ENCODE measurements at places on chromosomes 3 and 15.

- no peak for DNase-seq
These were observed 4.7 kb upstream of the CORO2B start for GRCh38 chr15:68574046-68574445.

DNA sequence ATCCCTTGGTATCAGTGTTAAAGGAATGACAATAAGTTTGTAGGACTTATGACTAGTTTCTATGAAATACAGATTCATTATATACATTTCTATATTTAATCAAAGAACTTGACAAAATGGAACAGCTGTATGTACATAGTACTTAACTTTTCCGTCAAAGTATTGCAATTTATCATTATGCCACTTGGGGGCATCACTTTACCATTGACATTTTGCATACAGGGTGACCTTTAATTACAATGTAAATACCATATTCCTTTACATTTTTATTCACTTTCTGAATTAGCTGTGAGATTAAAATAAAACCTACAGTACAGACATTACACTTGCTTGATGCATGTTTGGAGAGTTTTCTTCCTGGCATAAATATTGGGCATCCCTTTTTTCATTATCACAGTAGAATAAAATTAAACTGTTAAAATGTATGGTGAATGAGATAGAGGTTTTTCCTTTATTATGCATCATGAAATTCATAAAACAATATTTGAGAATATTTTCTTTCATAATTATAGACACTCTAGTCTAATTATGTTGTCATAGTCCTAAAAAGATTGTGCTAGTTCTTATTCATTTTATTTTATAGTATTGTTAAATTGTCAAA lies 6.9 kb downstream of the NEK11 start:
- DNase-seq, result no peak

DNA sequence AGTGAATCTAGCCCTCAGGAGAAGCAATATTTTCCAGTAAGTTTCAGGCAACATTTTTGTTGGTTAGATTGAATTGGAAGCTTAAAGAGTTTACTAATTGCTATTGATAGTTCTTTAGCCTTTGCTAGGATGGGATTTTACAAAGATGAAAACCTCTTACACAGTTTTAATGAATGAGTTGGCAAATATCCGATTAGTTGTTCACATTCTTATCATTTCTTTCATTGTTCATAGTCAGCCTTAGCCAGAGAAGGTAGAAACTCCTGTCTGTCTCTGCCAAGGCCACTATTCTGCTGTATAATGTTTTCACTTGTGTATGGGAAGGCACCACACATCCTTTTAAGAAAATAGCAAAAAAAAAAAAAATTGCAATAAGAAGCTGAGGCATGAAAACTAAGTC lies 222.0 kb upstream of the MANF start:
- no peak for DNase-seq

DNA sequence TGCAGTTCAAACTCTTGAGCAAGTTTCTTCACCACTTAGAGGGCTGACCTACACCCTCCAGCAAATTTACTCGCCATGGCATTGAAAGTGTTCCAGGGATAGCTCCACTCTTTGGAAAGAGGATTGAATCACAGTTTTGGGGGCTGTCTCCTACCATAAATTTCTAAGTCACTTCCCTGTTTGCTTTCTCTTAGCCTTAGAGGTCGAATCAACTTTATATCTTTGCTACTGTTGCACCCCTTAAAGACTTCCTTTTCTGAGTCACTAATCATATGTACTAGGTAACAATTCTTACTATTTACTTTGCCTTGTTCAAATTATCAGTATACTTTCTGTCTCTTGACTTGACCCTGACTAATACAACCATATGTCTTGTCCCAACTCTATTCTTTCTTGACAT lies 1151.8 kb upstream of the ALCAM start:
- DNase-seq, result no peak

DNA sequence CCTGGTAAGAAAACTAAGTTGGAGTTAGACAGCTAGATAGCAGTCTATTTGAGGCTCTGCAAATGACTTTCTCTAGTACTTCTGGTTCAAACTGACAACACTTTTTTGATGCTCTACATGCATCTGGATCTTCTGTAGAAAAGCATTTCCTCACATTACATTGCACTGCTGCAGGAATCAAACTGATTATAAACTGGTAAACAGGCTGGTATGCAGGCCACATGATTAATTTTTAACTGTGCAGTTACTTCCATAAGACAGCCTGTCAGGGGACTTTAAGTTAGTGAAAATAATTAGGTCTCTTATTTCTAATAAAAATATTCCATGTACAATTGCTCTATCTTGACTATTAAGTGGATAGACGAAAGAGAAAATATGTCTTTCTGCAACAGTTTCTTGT lies 550.0 kb upstream of the ALCAM start:
- DNase-seq, result no peak

DNA sequence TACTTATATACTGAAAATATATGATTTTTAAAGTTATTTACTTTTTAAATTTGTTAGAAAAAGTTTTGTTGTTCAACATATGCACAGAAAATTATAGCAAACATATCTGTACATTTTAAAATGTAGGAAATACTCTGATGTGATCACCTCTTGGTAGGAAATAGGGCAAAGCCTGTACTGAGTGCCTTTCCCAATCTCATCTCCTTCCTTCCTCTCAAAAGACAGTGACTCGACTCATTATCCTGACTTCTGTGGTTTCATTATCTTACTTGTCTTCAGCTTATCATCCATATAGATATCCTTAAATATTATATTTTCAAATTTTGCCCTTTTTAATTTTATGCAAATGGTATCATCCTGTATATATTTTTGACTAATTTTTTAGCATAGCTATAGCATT lies 18.4 kb upstream of the ALCAM start:
- DNase-seq, result no peak

GRCh38 chr15:96037584-96037983 lies 292.9 kb upstream of the NR2F2 start:
- no peak for DNase-seq

GRCh38 chr3:112786881-112787579 lies 59.6 kb downstream of the CD200R1L start:
- no peak for DNase-seq

GRCh38 chr15:67033012-67033411 lies 32.4 kb upstream of the SMAD3 start:
- DNase-seq, result no peak

- no peak for DNase-seq
These were observed 3.0 kb upstream of the TKT start for GRCh38 chr3:53258600-53259426.

GRCh38 chr15:93882141-93882540 lies 349.2 kb upstream of the MCTP2 start:
- DNase-seq, result no peak

- DNase-seq, result no peak
These were observed 11.3 kb downstream of the CISH start for GRCh38 chr3:50600141-50600753.

- peak; percentile 51 for DNase-seq
These were observed 59.2 kb upstream of the HERC1 start for GRCh38 chr15:63892794-63893441.

DNA sequence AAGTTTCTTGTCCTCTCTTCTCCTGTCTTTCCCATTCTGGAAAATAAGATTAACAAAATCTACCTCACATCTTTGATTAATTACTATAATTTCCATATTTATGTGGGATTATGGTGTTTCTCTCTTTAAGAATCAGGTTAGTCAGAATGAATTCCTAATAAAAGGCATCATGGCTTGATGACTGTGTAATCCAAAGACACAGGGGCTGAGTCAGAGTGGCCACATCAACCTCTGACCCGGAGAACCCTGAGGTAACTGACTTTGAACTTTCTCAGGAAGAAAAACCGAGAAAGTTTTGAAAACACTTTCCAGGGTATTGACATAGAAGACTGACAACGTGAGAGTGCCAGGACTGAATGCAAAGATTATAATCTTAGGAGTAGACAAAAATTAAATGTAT lies 170.3 kb upstream of the MCTP2 start:
- DNase-seq, result no peak

GRCh38 chr3:39446444-39446843 lies 21.0 kb upstream of the MOBP start:
- DNase-seq, result no peak

DNA sequence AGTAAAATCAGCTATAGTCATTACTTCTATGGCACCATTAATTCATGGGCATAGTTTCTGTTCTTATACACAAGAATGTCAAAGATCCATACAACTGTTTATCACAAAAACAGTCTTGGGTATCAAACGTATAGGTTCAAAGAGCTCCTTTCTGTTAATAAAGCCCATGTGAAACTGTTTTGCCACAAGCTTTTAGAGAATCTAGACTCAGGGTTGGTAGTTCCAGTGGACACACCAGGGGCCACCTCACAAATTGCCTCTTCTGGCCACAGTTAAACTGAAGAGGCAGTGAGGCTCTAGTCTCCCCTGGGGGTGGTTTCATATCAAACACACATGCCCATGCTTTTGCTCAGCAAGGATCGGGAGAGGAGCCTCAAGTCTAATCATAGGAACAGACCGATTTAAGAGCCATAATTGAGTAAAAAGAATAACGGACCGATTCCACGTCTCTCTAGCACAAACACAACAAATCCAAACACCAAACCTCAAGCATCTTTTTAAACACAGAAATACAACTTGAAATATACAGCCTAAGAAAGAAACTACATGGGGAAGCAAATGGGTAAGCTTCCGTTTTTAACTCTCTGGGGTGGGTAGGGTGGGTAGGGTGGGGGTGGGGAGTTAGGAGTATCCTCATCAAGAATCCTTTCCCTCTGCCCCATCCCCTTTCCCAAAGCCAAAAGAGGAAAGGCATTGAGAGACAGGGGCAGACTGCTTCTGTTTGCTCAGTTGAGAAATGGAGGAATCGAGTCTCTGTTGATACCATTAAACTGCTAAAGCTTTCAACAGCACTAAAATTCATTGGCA lies 443.3 kb downstream of the MAGI1 start:
- no peak for DNase-seq

DNA sequence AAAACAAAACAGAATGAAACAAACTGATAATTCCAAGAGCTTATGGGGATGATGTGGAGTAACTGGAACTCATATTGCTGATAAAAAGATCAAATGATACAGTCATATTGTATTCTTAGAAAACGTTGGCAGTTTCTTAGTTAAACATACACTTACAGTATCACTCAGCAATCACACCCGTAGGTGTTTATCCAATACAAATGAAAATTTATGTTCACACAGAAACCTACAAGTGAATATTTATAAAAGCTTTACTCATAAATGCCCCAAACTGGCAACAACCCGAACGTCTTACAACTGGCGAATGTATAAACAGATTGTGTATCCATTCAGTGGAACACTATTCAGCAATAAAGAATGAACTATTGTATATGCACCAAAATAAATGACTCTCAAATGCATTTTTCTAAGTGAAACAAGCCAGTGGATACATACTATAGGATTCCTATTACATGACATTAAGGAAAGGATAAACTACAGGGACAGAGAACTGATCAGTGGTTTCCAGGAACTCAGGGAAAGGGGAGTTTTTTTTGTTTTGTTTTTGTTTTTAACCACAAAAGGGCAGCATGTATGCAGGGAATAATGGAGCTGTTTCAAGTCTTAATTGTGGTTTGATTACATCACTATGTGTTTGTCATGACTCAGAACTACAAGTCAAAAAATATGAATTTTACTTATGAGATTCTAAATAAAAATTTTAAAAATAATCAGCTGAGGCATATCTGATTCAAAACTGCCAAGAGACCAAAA lies 71.8 kb upstream of the NDUFB4 start:
- DNase-seq, result no peak

GRCh38 chr3:78848392-78849288 lies 919.2 kb downstream of the ROBO1 start:
- DNase-seq, result no peak

- DNase-seq, result no peak
These were observed 315.6 kb downstream of the SOX2 start for GRCh38 chr3:182027366-182027765.

DNA sequence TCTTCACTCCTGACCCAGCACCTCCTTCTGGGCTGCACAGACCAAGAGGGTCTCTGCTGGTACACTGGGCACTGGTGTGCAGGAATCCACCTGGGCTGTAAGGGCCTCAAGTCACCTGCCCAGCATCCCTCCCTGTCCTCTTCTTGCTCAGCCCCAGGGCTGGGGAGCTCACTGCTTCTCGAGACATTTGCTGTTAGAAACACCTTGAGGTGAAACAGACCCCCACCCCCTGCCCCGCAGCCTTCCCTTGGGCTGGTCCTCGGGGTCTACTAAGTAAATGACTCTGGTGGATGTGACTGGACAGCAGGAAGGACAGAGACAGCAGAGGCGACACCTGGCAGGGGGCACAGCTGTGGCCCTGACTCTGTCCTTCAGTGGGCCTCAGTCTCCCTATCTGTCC lies 29.1 kb downstream of the LOXL1 start:
- DNase-seq, result no peak

DNA sequence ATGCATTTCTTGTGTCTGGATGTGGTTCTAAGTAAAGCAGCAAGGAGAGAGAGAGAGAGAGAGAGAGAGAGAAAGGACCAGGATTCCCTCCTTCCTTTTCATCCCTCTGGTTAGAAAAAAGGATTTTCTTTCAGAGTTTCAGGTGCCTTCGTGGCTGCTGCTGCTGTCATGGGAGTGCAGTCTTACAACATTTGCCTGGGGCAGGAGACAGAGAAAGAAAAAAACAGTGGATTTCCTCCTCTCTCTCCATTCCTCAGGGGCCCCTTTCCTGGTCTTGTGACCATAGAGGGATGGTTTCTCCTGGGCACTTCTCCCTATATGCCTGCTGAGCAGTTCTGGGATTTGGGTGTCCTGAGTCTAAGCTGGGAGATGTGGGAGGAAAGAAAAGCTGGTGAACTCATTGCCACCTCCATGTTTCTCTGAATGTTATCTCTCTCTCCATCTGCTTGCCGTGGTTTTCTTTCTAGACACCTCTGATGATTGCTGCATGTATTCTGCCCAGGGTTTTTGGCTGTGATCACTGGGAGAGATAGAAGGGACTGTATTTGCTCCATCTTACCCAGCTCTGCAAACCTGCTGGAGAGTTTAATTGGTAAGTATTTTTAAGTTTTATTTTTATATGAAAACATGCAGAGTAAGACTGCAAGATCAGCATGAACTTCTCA lies 142.4 kb upstream of the RGMA start:
- DNase-seq, result no peak

DNA sequence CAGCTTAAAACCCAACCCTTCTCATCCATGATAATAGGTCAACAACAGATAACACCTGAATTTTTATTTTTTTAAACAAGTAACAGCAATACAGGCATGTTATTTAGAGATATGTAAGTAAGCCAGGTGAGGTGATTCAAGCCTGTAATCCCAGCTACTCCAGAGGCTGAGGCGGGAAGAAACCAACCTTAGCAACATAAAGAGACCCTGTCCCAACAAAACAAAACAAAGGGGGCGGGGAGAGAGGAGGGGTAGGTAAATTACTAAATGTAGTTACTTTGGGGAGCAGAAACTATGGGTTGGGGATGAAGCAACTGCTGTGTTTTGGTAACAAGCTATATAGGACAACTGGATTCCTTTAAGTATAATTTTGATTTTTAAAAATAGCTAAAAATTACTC lies 47.0 kb downstream of the GNB4 start:
- no peak for DNase-seq

Data from stimulated activated CD8-positive, alpha-beta memory T cell treated with anti-CD3 and anti-CD28 coated beads, Interleukin-4, amount 100 ng/mL, for 1 hour (primary cell).